Esophagus squamous epithelium (tissue), 5 donors: ENCODE measurements at places on chromosomes 13 and 19.

- DNase-seq = no peak
Observed at GRCh38 chr19:16861011-16861410, 27.8 kb upstream of the F2RL3 start.

DNA sequence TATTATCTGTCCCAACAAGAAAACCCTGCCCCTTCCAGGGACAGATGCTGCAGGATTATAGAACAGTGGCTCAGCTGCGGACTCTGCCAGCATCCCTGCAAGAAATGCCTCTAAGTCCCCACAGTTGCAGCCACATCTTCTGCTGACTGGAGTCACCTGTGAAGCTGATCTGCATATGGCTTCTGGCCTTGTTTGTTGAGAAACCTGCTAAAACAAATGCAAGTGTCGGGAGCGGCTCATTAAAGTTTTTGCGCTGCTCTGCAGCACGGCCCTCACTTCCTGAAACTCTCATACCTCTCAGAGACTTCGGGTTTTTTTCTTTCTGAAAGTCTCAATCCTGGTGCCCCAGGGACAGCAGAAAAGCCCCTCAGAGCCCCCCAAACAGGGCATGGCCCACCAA is 725.0 kb downstream of the UQCRFS1 start:
- DNase-seq = no peak

DNA sequence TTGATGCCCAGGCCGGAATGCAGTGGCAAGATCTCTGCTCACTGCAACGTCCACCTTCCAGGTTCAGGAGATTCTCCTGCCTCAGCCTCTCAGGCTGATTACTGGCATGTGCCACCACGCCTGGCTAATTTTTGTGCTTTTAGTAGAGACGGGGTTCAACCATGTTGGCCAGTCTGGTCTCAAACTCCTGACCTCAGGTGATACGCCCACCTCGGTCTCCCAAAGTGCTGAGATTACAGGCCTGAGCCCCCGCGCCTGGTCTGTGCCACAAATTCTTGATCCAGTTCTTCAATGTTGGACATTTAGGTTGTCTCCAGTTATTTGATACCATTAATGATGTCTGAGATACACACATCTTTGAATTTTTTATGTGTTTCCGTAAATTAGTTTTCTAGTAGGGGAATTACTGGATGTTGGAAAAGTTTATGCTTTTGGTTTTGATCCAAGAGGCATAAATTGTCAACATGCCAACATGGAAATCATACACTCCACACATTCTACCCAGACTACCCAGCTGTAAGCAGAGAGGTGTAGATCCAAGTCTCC is 525 bp upstream of the COG3 start:
- DNase-seq = no peak

DNA sequence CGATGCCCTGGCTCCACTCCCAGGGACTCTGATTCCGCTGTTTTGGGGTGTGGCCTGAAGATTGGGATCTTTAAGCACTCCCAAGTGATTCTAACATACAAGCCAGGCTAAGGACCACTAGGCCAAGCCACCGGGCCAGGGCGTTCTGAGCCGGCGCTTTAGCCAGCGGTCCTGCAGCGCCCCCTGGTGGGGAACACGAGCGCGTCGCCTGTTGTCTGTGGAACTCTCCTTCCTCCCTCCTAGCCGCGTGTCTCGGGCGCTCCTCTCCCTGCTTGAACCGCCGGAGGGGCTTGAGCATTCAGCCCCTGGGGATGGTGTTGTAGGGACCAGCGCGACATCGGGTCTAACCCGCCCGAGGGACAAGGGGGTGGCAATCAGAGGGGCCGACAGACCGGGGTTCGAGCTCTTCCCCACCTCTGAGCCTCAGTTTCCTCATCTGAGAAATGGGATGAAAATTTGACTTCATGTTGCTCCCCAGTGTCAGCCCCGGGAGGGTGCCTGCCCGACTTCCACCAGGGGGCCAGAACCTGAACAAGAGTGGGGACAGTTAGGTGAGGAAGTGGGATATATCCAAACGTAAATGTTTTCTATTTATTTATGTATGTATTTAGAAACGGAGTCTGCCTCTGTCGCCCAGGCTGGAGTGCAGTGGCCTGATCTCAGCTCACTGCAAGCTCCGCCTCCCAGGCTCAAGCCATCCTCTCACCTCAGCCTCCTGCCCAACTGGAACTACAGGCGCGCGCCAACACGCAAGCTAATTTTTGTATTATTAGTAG is 18.0 kb upstream of the PNMA8B start:
- DNase-seq = peak; percentile 14

- no peak for DNase-seq
Observed at GRCh38 chr13:98496479-98496791, 80.5 kb downstream of the STK24 start.
